ENCODE measurements at places on chromosomes 1 and 21.

DNA sequence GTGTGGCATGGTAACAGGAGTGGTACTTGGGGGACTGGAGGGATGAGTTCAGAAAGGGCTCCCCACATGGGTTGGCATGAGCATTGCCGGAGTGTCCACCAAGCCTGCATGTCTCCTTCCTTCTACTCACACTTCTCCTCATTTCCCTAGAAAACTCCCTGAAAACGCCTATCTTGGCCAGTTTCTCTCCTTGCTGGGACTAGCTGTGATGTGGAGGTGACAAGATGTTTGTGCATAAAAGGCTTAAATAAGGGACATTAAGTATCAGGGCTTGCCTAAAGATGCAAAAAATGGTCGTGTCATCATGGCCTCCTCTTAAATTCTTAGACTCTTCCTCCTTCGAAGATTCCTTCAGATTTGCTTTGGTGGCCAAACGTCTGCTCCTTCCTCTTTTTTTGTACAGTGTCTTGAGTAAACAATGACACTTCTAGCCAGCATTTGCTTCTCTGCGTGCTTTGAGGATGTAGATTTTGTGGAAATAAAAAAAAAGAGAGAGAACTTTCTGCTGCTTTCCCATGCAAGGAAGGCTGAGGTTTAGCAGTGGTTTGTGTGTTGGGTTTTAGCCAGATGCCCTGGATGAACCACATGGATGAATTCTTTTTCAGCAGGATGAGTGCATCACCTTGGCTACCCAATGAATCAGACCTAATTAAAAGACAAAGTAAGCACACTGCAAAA lies 239.1 kb upstream of the IRF2BP2 start:
- DNase-seq, result no peak

DNA sequence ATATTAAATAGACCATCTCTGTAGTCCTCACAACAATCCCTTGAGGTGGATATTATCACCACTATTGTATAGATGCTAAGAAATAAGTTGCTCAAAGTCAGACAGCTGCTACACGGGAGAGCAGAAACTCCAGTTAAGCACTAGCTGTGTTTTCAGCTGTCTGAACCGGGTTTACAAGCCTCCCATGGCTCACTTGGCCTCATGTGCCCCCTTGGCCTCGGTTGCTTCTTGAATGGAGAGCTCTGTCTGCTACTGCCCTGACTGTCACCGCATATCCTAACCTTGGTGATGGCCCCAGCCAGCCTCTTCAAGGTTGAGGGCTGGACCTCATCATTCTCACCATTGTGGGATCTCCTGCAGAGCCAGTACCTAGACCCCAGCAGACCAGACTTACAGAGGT lies 123.4 kb downstream of the AK5 start:
- DNase-seq, result no peak

- no peak for DNase-seq
These were observed 53.6 kb upstream of the MUTYH start for GRCh38 chr1:45393718-45394302.

- DNase-seq, result no peak
These were observed 51.6 kb downstream of the PLEKHA6 start for GRCh38 chr1:204308023-204308628.

- DNase-seq, result no peak
These were observed 6.3 kb upstream of the CRYBG2 start for GRCh38 chr1:26359981-26360806.

GRCh38 chr1:182624577-182624976 lies 20.4 kb upstream of the RGS16 start:
- DNase-seq, result no peak

DNA sequence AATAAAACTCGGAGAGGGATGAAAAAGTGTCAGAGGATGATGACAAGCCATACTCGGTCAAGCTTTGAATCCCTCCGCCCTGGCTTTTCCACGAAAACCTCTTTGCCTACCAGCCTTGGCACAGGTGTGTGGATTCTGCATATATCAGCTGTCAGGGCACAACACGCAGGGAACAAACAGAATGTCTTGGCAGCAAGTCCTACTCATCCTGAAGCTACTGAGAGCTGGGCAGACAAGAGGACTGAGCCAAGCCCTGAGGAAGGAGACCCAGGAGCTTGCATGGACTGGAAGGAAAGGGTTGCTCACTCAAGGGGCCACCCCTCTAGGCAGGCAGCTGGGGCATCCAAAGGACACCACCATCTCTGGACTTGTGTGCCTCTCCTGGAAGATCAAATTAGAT lies 132.4 kb downstream of the HMGB4 start:
- no peak for DNase-seq

DNA sequence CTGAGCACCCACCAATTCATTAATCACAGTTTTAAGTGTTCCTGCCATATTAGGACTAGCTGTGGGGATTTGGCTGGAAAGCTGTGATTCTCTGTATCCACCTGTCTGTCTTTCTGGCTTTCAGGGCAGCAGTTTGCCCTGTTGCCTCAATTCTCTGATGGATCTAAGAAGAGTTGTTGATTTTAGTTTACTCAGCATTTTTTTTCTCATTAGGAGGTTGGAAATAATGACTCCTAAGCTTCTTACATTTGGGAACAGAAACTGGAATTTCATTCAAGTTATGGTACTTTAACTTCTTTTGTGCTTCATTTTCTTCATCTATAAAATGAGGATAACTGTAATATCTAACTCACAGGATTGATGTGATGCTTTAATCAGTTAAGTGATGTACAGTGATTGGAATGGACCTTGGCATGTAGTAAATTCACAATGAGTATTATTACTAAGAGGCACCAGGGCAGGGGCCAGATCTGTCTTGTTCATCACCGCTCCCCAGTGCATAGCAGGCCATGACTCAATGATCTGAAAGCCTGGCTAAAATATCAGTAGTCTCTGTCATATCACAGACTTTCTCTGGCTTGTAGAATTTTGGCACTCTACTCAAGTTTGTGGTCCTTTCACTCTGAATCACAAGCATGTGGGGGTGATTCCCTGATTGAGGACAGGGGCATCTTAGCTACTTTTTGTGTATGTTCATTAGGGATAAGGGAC lies 51.4 kb upstream of the GREM2 start:
- DNase-seq, result no peak

DNA sequence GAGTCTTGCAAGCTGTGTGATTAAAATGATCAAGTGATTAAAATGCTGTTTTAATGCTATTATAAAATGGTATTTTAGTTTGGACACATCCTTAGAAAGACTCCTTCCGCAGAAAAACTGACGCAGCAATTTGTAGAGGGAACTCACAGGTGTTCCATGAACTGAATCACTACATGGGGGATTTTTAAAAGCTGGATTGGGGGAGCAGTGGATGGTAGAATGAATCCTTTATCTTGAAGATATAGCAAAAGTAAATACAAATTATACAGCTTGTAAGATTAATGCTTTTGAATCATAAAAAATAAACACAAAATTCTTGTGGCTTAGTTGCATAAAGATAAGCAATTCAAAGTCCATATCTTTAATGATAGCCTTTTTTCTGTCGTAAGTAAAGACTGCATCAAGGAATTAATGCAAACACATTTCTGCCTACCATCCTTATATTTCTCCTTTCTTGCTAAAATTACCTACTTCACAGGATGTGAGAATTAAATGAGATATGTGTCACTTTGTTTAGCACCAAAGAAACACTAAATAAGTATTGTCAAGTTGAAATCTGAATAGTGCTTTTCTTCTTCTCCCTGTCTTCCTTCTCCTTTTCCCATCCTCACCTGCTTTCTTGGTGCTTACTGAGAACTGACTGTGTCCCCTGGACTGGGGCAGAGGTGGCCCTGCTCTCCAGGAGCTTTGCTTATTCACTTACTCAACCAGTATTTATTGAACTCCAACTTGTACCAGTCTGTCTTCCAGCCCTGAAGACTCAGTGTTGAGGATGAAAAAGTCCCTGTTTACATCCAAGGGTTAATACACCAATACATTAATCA lies 61.5 kb upstream of the F3 start:
- DNase-seq, result no peak

DNA sequence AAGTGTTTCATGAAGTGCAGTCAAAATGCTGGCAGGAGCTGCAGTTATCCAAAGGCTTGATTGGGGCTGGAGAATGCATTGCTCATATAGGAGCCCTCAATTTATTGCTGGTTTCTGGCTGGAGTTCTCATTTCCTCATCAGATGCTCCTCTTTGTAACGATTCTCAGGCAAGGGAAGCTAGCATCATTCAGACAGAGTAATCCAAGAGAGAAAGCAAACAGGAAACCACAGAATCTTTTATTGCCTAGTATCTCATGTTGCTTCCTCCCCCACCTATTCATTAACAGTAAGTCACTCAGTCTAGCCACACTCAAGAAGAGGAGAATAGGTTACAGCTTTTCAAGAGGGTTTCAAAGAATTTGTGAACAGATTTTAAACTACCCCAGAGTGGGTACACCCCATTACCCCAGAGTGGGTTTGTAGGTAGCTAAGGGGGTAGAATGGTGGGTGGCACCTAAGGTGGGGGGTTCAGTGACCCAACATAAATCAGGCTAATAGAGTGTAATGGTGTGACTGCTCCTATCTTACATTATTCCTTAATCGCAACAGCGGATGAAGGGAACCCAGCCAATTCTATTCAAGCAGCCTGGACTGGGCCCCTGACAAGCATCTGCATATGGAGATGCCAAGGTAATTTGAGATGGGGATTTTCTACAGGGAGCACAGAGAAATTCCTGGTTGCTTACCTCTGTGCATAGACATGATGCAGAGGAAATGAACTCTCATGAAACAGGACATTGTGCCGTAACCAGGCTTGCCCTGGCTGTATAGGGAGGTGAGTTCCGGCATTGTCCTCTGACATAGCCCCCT lies 67.1 kb downstream of the KCNJ15 start:
- DNase-seq, result no peak

DNA sequence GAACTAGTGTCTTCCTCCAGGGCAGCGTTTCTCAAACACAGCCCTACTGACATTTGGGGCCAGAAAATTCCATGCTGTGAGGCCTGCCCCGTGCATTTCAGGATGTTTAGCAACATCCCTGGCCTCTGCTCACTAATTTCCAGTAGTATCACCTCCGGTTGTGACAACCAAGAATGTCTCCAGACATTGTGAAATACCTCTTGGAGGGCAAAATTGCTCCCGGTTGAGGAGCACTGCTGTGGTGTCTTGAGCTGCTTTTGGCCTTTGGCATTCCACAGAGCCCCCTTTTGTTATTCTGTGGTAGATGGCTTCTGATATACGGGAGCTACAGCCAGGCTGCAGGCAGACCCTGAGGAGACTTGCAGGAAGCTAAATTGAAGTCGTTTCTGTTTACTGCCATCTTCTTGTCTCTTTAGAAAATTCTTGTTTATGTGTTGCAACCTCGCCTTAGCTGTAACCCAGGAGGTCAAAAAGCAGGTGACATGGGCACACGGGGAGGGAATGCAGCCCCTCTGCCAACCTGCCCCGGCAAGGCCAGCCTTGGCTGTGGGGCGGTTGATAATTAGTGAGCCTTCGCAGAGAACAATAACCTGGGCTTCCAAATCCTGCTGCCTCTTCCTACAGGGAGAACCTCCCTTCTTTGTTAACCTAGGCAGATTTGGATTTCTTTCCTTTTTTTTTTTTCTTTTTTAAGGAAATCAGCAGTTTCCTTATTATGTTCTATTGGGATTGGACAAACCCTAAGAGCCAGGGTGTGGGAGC lies 74.7 kb upstream of the AKT3 start:
- DNase-seq, result no peak

DNA sequence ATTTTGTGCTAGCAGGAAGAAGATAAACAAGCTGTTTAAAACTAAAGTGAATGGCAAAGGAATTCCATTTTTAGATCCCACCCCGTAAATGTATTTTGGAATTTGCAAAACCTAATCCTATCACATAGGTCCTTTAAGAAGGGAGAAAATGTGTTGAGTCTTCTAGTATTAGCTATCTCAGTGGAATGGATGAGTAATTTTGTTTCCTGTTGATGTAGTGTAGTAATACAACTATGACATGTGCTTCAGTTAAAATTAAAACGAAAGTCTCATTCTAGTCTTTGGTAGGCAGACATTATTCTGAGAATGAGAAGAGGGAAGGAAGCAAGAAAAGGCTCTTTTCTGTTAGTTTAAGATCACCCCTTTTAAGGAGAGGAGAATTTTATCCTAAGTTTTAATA lies 265.9 kb upstream of the C1orf105 start:
- DNase-seq, result no peak

DNA sequence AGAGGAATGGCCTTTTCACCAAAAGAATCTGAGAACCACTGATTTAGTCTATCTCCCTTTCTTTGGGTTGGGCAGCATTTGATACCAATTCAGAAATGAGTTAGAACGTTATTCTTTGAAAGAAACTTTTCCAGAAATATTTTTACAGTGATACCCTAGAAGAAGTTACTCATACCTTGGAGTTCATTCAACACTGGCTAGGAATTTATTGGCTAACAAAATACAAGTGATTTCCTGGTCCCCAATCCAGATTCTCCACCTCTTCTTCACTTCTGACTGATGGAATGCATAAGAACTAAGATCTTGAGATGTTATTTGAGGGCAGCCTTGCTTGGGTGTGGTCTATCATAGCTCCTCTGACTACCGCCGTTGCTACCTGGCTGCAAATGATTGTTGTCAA lies 9.4 kb downstream of the C1orf162 start:
- DNase-seq, result no peak

DNA sequence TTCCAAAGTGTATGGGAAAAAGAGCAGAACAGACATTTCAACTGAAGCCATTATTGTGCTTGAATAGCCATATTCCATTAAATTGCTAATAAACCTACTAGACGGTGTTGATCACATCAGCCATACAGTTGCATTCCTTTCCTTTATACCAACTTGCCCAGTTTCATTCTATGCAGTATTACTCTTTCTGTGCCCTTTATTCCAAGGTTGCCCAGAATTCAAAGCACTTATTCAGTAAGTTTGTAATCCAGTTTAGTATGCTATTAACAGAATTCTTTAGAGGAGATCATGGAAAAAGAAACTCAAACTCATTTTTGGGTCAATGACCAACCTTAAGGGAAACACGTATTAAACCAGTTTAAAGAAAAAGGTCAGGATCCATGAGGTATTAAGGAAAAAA lies 89.5 kb downstream of the DDAH1 start:
- no peak for DNase-seq

- no peak for DNase-seq
These were observed 275.1 kb upstream of the GJB5 start for GRCh38 chr1:34479731-34480130.

- DNase-seq, result no peak
These were observed 3.5 kb upstream of the TRIT1 start for GRCh38 chr1:39886757-39887231.

GRCh38 chr21:19878133-19878532 lies 1120.1 kb upstream of the NCAM2 start:
- no peak for DNase-seq

- DNase-seq, result no peak
These were observed 112.2 kb upstream of the COL6A1 start for GRCh38 chr21:45869121-45870007.

GRCh38 chr1:63893976-63894375 lies 120.2 kb downstream of the ROR1 start:
- DNase-seq, result no peak
